ENCODE measurements at places on chromosomes 7 and 10. TPM values are rescaled to one million over a fixed set of nuclear protein-coding genes. Genes with fewer than 3 reads are reported as not detected.

DNA sequence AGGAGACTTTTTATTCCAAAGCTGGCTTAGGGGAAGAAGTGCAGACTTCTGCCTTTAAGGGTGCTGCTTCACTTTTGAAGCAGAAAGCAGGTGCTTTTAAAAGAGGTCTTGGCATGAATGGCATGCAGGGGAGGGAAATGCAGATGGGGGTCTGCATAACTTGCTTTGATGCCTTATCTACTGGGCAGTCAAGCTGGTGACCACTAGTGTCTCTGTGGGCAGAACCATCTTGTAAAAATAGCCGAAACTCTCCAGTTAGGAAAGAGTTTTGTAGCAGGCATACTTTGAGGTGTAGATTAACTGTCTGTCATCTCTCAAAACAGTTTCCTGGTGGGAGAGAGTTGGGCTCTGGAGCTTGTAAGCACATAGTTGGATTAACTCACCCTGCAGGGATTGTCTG lies 9.9 kb upstream of the CTNNA3 start:
- no peak for DNase-seq

DNA sequence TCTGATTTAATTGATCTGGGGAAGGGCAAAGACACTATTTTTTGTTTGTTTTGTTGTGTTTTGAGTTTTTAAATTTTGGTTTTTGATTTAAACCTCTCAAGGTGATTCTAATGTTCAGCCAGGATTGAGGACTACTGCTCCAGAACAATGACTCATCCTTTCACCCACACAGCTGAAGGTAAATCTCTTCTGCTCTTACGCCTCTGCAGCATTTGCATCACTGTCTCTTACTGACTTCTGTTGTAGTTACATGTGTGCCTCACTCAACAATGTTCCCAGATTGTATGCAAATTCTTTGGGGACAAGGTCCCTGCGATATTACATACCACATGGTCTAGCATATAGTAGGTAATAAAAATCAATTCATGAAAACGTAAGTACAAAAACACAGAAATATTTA lies 467.5 kb upstream of the LRRN3 start:
- DNase-seq: no peak

DNA sequence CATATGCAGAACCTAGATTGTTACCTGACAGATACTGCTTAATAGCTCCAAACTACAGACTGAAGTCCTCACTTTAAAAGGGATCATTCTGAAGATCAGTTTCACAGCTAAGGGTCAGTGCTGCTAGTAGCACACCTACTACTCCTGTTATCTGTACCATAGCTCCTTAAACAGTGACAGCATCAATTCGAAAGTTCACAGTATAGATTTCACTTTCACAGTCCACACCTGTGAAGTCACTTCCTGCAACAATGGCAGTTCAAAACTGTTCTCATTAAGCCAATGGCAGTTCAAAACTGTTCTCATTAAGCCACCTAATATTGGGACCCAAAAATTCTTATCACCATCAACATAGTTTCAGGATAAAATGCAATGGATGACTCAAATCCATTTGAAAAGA lies 10.7 kb upstream of the FHIP2A start:
- DNase-seq: no peak

GRCh38 chr10:108783897-108784296 lies 1139.4 kb downstream of the XPNPEP1 start:
- DNase-seq: no peak

DNA sequence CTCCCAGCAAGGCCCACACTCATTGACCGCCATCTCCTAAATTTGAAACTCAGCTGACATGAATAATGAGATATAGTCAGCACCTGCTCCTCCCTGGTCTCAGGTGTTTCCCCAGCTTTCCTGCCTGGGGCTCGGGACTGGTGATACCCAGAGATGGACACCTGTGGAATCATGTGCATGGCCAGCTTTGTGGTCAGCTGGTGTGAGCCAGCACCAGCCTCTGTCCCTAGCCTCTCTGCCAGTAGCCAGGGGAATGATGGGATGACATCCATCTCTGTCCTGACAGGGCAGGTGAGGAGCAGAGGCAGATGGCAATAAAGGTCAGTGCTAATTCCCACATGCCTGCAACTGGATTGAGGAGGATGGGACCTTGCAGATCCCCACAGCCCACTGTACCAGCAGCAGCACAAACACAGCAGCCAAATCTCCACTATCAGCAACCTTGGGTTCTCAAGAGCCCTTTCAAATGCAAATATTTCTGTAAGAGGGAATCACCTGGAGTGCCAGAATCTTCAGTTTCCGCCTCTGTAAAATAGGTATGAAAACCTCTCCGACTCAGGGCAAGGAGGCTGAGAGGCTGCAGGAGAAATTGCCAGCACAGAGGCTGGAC lies 329.2 kb upstream of the ZMIZ1 start:
- DNase-seq: no peak

- no peak for DNase-seq
Measured at GRCh38 chr7:50226145-50226544, 78.4 kb upstream of the IKZF1 start.

GRCh38 chr7:25031007-25031406 lies 51.0 kb upstream of the OSBPL3 start:
- DNase-seq: no peak

DNA sequence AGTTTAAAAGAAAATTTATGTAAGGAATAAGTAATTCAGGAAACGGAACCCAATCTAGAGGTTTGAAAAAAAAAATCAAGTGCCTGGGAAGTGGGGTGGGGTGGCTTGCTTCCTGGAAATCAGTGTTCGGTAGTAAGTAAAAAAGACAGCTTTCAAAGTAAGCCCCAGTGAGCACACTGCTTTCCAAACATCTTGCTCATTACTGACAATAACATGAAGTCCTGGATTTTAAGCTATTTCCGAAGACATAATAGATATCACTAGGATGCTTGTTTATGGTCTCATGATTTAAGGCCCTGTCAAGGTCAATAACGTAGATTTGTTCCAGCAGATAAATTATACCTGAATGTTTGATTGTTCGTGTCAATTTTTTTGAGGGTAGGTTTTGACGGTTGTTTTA lies 1.3 kb downstream of the STAMBPL1 start:
- DNase-seq: no peak

GRCh38 chr10:8035006-8035640 lies 19.4 kb upstream of the GATA3 start:
- DNase-seq: no peak

DNA sequence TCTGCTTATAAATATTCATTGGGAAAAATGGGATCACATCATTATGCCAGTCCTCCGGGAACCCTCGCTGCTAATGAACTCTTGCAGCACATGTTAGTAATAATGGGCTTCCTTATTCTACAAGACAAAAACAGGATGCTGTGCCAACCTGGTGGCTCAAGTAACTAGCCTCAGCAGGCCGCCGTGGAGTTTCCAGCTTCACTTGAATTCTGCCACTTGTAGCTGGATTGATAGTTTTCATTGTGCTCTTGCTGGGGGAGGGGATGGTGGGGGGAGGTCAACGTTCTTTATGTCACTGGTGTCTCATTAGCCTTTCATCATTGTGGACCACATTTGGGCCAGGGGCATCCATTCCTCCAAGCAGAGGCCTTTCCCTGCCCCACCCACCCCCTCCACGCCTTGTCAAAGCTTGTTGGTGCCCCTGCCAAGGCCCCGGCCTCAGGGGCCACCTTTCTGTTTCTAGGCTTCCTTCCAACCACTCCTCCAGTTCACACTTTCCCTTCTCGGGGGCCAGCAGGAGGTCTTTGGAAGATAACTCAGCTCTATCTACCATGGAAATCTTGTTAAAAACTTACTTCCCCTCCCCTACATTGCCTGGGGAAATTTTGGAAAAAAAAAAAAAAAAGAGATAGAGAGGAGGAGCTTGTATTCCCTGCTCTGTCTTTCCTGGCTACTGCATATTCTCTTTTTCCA lies 153.9 kb downstream of the BMPER start:
- DNase-seq: no peak

Gene CHST12
- 9.9 TPM for total RNA-seq

Gene ANKRD1
- not detected for total RNA-seq

Gene TNS3
- total RNA-seq: 4.1 TPM

Gene CFAP70
- 0.34 TPM for total RNA-seq

Gene PALD1
- total RNA-seq: 0.83 TPM

Gene OR6V1
- total RNA-seq: not detected

All from activated T-helper 1 cell treated with anti-CD3 and anti-CD28 coated beads, Interleukin-12 subunit alpha, Interleukin-12 subunit beta, Interleukin-2, Interleukin-4 antibody, amounts not matched to agents 30 ng/mL and 10 ng/mL and 1 ng/mL, durations not matched to agents 14 hours and 24 hours and 36 hours (primary cell).